Omental fat pad (tissue), 4 donors: ENCODE measurements at places on chromosomes 7 and 10.

GRCh38 chr10:76037531-76038155 is 606.2 kb downstream of the LRMDA start:
- no peak for DNase-seq

DNA sequence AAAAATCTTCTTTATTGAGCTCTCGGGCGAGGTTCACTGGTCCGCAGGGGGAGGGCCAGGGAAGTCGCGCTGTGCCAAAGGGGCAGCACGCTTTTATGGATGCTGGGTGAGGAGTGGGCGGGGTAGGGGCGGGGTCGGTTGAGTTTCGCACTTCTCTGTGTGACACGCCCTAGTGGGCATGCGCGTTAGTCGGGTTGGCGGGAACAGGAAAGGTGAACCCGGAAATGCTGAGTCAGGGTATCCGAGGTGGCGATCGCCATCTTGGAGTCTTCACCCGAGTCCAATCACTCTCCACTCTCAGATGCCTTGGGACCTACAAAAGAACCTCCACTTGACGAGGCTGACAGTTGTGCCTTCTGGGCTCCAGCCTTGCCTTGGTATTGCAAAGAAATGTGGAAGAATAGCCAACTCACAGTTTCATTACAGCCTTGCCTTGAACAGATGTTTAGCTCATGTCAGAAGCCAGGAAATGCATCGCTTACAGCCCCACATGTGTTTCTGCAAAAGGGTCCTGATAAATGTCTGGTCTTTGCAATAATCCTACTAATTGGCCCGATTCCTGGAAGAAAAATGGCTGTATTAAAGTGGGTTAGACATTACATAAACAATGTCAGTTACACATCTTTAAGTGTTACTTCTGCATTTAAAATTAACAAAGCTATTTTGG is 64.1 kb downstream of the AHR start:
- no peak for DNase-seq

- DNase-seq, result no peak
Measured at GRCh38 chr10:42916974-42917373, 134.4 kb downstream of the BMS1 start.

DNA sequence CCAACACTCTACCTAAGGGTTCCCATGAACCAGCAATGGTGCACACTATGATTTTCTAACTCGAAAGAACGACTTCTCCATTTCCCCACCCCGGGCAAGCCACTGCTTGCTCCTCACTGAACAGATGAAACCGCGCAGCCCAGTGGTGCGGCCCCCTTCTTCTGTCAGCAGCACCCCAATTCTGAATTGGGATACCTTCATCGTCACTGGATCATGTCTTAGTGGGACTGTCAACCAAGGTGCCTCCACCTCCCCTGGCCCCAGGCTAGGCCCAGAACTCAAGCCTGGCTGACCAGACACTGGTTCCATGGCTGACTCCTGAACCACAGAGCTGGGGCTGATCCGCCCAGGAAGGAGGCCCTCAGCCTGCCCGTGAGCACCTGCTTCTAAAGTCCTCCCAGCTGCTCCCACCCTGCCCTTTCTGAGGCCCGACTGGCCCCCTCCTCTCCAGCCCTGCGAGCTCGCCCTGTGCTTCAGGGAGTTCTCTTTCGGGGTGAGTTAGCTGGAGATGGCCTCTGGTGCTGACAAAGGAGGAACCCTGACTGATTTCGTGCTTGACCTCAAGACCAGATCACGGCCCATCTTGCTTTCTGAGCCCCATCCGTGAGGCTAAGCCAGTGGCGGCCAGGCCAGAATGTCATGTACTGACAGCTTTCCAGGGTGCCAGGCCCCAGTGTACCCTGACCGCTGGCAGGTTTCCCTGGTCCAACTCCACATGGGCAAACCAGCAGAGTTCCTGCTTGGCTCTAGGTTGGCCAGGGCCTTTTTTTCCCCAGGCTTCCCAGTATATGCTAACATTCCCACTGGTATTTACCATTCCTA is 44.5 kb downstream of the FAM53B start:
- no peak for DNase-seq

GRCh38 chr7:25303281-25304181 is 75.2 kb upstream of the NPVF start:
- DNase-seq, result no peak

DNA sequence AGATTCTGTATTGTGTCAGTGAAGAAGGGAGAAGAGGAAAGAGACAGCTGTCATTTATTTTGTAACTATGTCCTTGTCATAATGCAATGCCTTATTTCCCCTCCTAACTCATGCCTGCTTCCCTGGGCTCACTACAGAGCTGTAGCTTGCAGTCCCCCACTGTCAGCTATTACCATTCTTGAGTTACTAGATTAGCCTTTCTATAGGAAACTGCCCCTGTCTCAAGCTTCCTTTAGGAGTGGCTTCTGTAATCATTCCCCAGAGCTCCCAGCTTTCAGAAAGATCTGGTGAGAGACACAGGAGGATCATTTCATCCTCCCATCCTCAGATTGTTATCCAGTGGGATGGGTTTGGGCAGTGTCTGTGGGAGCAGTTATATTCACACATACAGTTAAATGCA is 32.4 kb upstream of the SMKR1 start:
- DNase-seq, result no peak

DNA sequence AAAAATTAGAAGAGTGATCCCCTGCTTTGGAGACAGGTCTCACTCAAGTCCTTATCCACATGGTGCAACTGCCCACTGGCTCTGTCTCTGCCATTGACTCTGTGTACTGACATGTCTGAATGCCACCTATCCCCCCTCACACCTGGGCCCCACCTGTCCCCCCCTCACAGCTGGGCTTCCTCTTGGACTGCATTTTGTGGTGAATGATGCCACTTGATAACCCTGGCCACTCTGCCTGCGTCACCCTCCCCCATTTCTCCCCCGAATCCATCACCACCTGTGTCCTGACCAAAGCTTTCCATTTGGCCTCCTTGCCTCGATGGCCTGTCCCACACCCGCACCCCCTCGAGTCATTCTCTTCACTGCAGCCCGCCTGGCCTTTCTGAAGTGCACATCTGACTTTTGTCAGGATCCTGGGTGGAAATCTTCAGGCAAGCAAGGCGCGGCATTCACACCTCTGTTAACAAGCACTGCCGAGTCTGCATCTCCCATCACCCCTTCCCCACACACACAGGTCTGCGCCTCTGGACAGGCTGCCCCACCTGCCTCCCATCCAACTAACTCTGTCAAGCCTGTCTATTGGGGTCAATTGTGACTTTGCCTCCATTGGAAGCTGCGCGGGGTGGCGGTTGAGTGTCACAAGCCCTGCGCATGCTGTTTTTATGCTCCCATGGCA is 175.3 kb upstream of the KLF14 start:
- no peak for DNase-seq

- DNase-seq, result no peak
Measured at GRCh38 chr7:6448943-6449543, 1.3 kb upstream of the DAGLB start.

DNA sequence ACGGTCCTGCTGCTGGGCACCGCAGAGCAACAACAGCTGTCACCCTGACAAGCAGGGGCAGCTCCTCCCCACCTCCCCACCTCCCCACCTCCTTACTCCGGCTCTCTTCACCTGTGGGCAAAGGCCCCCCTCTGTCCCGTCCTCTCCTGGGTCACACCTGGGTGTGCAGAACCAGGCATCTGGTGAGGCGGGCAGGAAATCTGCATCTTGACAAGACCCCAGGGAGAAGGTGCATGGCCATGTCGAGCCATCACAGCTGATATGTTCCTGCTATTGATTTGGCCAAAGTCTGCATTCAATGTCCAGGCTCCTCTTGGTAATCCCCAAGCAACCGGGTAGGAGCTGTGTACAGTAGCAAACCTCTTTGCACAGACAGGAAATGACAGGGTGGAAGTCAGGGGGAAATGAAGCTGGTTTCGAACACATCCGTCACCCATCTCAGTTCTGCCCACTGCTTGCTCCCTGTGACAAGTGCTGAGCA is 554.2 kb downstream of the DNAJB6 start:
- DNase-seq, result no peak

DNA sequence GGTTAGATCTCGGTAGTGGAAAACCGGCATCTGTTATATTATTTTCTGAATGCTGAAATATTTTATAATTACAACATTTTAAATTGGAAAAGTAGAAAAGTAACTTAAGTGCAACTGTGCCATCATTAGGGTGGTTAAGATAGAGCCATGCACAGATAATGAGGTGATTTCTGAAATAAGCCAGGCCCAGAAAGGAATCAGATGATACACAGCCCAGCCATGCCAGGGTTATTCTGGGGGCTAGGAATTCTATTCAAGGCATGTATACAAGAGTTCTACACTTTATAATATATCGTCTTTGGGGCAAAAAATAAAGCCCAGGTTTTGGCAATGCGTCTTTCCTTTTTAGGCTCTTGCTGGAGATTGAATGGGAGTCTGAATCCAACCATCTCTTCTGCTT is 128.7 kb downstream of the ITGB8 start:
- no peak for DNase-seq

DNA sequence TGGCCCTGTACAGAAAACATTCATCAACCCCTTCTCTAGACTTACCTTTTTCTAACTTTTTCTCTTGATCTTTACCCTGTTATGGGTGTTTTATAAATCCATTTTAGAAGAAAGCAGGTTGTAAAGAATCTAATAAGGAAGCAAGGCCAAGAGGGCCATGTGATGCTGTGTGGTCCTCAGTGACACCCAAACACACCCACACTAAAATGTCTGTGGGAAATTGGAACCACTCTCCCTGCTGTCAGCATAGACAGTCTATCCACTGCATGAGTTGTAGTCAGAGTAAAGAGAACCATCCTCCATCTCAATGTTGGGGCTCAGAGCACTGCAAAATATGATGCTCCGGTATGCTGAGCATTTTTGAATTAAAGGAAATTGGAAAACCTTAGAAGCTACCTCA is 235.5 kb downstream of the SKIDA1 start:
- DNase-seq, result no peak

- DNase-seq, result peak; percentile 82
Measured at GRCh38 chr10:110354322-110354766, 49.6 kb upstream of the SMNDC1 start.

DNA sequence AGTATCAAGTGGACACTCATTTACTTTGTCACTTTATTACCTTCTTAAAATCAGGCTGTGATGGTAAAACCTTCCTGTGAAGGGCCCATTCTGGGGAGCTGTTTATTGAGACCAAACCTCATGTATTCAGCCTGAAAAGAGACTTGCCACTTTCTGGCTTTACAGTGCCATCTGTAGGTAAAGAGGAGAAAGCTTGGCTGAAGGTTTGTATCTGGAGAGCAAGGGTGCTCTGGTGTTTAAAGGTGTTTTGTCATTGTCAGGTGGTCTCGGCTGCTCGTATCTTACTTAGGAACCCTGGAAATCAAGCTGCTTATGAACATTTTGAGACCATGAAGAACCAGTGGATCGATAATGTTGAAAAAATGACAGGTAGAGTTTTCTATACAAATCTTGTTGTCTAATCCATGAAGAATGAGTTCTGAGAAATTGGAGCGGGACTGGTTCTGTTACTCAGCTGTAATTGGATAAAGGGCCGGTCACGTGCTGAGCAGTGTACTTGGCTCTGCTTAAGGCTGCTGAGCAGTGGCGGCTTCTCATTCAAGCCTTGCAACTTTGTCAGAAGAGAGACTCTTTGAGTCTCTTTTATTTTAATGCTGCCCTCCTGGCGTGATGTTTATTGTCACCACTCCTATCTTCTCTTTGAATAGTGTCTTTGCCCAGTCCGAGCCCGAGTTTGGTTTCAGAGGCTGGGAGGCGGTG is 46.9 kb downstream of the AP3M1 start:
- DNase-seq, result no peak

GRCh38 chr7:130695840-130696239 is 9.5 kb upstream of the TSGA13 start:
- no peak for DNase-seq

GRCh38 chr10:93091960-93092359 is 18.3 kb downstream of the CYP26A1 start:
- DNase-seq, result no peak

DNA sequence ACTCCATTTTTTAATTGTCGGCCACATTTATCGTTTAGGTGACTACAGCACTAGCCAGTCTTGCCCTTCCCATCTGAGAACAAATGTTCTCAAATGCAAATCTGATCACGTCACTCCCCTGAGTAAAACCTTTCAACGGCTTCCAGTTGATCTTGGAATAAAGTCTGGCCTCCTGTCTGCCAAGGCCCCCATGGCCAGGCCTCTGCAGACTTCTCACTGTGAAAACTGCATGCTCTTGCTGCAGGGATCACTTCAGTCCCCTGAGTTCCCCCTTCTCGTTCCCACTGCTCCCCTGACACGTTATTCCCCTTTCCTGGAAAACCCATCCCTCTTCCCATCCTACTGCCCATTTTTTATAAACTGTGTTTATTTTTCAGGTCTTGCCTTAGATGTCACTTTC is 124.1 kb upstream of the NEBL start:
- DNase-seq, result no peak

GRCh38 chr10:11183015-11183414 is 165.3 kb downstream of the CELF2 start:
- no peak for DNase-seq

DNA sequence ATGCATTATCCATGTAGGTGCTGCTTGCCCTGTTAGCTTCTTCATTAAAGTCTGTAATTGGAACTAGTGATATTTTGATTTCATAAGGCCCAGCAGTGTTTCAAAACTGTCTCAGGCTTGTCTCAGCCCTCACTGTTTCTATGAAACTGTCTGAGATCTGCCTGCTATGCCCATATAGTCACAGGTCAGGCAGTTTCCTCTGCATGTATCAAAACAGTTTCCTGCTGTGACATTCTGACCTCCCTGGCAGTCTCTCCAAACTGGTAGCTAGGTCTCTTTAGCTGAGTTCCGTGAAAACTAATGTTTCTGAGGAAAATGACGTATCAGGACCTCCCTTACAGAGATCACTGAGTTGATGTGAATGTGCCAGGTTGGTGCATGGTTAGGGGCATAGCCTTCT is 18.9 kb upstream of the SEMA3D start:
- no peak for DNase-seq
